ENCODE measurements at places on chromosomes 1 and 21.

- peak; percentile 18 for DNase-seq
Observed at GRCh38 chr1:214902636-214903320, 179.8 kb upstream of the KCNK2 start.

GRCh38 chr1:235411489-235412486 lies 44.6 kb downstream of the TBCE start:
- DNase-seq, result no peak

DNA sequence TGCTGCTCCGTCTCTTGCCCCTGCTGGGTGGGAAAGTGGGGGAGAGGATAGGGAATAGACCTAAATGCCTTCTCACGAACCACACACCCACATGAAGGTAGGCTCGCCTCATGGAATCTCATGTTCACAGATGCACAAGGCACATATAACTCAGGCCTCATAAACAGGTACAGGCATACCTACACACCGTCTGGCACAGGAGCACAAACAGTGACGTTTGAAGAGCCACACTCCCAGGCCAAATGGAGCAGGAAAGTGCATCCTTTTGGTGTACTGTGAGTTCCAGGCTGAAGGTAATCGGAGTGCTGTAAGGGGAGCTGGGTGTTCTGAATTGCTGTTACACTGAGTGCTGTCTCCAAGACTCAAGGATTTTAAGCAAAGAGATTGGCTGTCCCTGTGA lies 13.1 kb downstream of the UTP11 start:
- DNase-seq, result no peak

DNA sequence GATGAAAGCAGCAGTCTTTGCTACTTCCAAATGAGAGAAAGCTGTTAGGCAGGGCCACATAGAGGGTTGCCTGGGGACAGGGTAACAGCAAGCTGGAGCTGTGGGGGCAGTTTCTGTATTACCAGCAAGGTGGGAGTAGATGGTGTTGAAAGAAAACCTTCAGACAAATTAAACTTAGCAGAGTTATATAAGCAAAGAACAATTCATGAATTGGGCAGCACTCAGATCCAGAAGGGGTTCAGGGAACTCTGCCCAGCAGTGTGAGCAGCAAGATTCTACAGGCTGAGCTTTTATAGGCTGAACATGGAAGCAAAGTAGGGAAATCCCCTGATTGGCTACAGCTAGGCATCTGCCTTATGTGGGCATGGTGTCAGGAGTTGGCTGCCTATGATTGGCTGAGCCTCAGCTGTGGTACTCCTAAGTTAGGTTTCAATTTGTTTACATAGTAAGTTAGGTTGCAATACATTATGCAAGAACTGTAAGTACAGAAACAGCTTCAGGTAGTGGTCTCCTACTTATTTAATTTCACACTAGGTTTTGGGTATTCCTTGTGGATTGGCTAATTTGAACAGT lies 64.1 kb upstream of the TMPRSS2 start:
- DNase-seq, result no peak

GRCh38 chr1:93707956-93708355 lies 26.3 kb upstream of the BCAR3 start:
- DNase-seq, result no peak

- no peak for DNase-seq
Observed at GRCh38 chr1:14482784-14483450, 115.6 kb upstream of the KAZN start.

DNA sequence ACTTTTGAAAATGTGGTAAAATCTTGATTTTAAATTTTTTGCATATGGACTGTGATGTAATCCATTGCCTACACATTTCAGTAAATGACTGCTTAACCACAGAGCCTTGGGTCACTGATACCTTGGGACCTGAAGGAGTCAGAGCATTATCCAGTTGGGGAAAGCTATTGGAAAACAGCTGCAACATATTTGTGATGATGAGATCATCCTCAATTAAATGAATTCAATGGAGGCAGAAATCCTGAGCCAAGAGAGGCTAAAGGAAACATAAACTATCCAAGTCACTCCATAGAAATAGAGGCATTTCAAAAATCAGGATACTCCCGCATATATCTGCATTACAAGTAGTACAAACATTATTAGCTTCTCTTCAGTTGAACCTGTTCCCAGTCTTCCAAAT lies 99.8 kb upstream of the PRMT6 start:
- no peak for DNase-seq

DNA sequence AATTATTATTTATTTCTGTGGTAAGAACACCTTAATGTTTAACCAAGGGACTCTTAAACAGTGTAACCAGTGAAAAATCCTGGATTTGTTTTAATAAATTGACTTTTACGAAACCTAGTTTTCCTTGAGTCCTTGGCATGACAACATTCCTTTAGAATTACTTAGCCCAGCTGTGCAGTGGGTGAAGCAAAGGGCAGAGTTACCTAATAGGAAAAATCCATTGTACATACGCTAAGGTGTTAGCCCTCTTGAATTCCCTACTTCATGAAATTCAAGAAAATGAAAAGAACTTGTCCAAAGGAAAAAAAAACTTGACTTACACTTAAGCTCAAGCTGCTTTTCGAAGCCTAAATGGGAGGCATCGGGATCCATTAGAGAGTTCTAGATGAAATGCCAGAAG lies 852.0 kb upstream of the ADAMTS5 start:
- no peak for DNase-seq

- DNase-seq, result no peak
Observed at GRCh38 chr1:70205071-70205433, 327 bp downstream of the LRRC40 start.

DNA sequence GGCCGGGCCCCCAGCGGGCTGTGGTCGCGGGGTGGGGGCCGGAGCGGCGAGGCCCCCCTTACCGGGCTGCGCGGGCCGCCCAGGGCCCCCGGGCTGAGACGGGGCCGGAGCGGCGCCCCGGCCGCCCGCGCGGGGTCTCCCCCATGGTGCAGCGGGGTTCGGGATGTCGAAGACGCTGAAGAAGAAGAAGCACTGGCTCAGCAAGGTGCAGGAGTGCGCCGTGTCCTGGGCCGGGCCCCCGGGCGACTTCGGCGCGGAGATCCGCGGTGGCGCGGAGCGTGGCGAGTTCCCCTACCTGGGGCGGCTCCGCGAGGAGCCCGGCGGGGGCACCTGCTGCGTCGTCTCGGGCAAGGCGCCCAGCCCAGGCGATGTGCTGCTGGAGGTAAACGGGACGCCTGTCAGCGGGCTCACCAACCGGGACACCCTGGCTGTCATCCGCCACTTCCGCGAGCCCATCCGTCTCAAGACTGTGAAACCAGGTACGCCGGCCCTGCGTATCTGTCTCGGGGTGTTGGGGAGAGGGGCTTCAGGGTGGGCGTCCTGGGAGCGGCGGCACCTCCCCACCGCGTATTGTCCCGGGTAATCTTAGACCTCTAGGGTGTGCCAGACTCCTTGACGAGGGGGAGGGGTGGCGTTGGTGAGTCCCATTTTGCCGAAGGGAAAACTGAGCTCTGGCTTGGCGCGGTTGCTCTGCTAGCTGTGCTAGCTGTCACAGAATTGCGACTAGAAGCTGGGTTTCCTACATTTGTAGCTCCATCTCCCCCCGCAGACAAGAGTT lies 745 bp downstream of the MAGI3 start:
- no peak for DNase-seq

DNA sequence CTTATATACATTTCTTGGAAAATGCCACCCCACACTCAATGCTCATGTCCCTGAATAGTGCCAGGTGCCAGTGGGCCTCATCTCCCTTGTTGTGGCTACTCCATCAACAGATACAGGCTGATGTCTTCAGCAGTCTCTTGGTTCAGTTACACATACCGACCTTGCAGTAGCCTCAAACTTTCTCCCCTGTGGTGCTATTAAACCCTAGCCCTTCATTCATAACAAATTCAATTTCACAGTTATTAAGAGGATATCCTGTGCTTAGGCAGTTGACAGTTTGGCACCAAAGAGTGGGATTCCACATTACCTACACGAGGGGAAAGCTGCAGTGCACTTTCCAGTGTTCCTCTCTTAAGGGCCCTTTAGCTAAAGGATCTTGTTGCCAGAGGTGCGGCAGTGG lies 35.9 kb upstream of the CAMK1G start:
- DNase-seq, result no peak

- DNase-seq, result no peak
Observed at GRCh38 chr1:212862111-212862690, 4.1 kb downstream of the FLVCR1 start.

GRCh38 chr1:161071886-161072371 lies 2.2 kb upstream of the ARHGAP30 start:
- no peak for DNase-seq

GRCh38 chr1:182279724-182280503 lies 111.7 kb downstream of the GLUL start:
- no peak for DNase-seq

GRCh38 chr21:42652527-42653230 lies 742 bp upstream of the PDE9A start:
- DNase-seq, result no peak

DNA sequence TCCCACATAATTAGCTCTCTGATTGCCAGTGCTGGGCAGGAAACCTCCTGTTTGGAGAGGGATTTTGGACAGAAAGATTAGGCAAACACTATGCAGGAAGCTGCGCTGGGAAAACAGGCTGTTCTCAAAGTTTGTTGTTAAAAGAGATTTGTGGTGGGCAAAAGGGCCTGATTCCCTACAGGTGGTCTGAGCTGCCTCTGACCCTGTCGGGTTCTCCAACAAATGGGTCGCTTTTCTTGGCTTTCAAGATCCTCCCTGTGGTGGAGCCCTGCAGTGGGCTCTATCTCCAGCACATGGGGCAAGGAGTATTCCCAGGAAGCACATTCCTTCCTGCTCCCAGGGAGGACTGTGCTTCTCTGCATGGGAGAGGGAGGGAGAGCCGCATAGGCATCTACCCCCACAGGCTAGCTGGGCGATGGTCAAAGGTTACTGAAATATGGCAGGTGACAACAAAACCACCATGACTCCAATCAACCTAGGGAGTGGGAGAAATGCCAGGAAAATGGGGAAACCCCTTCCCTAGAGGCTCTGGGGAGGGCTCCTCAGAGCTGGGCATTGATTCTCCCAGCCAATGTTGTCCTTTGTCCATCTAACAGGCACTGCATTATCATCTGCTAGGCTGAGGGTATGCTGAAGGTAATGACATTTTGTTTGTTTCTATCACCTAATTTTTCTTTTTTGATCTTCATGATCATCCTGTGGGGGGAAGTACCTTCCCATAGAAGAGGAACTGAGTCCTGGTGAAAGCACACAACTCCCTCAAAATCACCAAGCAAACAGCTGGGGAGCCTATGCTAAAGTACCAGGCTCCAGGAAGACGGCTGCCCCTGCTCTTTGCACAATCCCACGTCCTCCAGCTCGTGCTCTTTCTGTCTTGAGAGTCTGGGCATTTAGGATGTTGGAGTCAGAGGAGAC lies 85.3 kb downstream of the PLXNA2 start:
- DNase-seq, result no peak

DNA sequence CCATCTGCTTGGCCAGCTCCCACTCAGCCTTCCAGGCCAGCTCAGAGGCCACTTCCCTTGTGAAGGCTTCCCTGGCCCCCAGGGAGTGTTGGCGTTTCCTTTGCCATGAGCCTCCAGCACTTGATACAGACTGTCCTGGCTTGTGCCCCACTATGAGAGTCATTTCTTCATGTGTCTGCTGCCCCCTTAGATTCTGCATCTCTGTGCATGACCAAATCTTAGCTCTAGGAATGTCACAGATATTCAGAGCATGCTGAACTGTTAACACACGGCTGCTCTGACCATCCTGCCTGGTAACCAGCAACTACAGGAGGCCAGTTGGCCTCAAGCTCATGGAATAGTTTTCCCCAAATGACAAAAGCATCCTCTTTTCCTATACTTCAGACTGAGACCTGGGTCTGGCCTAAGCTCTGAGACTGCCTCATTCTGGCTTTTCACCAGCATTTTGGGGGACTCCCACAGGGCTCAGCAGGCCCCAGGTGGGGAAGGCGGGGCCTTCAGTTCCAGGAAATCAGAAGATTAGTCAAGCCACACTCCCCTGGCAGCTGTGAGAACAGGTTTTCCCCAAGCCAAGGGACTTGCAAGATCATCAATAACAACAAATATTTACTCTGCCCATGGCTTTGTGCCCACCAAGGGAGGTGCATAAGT lies 182.6 kb upstream of the EDN2 start:
- peak; percentile 12 for DNase-seq

GRCh38 chr1:227945891-227946623 lies 1.7 kb downstream of the WNT9A start:
- peak; percentile 68 for DNase-seq

DNA sequence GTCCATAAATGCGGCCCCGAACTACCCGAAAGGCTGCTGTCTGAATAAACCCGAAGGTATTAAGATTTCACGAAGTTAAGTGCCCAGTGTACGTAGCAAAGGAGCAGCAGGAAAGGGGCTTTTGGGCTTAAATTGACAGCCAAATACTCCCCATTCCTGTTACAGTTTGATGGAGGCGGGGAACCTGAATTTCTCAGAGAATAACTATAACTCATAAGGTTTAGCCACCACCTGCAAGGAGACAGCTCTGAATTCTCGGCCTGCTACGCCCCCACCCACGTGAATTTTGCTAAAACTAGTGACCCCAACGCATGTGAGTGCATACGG lies 5.2 kb downstream of the GFI1 start:
- no peak for DNase-seq

GRCh38 chr1:198577444-198577843 lies 37.0 kb upstream of the ATP6V1G3 start:
- peak; percentile 10 for DNase-seq

DNA sequence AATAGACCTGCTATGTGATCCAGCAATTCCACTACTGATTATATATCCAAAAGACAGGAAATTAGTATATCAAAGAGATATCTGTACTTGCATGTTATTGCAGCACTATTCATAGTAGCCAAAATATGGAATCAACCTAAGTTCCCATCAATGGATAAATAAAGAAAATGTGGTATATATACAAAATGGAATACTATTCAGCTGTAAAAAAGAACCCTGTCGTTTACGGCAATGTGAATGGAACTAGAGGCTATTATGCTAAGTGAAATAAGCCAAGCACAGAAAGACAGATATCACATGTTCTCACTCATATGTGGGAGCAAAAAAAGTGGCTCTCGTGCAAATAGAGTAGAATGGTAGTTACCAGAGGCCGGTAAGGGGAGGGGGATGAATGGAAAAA lies 9.2 kb downstream of the DNAH14 start:
- no peak for DNase-seq

- no peak for DNase-seq
Observed at GRCh38 chr1:218575079-218575478, 229.9 kb downstream of the TGFB2 start.

DNA sequence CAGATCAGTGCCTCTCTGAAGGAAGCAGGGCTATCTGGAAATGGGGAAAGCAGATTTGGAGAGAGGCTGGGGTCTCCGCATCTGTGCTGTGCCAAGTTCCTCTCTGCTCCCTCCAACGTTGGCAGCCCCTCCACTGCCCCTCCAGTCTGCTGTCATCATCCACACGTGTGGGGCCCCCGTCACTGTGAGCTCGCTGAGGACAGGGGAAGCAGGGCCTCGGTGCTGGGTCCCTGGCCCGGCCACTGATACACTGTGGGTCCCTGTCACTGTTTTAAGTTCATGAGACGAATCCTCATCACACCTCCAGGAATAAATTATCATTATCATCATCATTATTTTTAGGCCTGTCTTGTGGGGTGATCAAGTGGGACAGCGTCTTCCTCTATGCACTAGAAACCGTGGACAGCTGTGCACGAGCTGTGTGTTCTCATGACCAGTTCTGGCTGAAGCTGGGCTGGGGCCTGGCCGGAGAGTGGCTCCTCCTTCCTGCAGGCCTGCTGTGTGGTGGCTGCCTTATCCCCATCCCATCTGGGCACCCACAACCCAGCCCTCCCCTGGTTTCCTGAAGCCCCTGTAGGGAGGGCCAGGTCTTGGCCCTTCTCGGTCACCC lies 52.2 kb downstream of the DMRTB1 start:
- no peak for DNase-seq

- DNase-seq, result no peak
Observed at GRCh38 chr1:38870996-38871395, 2.2 kb downstream of the MYCBP start.

All from epithelial cell of prostate (primary cell).